ENCODE measurements at places on chromosomes 7 and 10. TPM values are rescaled to one million over a fixed set of nuclear protein-coding genes. Genes with fewer than 3 reads are reported as not detected.

CFTR gene
- not detected for total RNA-seq

YAE1 gene
- total RNA-seq = 37.6 TPM

DNA sequence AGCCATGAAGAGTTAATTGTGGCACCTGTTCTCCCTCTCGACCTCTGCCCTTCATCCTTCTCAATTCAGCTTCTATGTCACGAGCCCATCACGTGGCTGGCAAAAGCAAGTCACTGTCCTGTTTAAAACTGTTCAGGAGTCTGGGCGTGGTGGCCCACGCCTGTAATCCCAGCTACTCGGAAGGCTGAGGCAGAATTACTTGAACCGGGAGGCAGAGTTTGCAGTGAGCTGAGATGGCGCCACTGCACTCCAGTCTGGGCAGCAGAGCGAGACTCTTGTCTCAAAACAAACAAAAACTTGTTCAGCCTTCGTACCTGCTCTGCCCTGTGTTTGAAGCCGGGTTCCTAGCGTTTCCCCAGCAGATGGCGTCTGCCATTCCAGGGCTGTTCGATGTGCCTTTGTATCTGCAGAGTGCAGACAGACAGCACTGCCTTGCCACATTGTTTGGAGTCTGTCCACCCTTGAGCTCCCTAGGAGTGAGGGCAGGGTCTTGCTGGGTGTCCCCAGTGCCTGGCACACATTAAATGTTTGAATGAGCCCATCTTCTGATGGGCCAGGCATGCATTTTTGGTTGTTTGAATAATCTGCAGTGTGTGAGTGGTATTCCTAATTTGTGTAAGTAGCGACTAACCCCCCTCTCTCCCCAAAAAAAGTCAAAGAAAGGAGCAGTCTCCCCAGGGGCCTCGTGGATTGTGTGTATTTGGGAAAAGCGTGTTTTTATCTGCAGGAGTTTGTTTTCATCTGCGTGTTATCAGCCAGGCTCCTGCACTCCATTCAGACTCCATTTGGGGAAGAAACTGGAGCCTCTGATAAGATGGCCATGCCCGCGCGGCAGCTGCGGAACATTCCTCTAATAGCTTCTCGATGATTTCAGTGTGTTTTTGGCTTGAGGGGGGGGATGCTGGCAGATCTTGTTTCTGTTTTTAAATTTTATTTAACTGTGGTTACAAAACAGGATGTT, 61.2 kb downstream of the DNAJB6 start:
- peaks cover 26% of the 10 kb centered on the region for H3K36me3 ChIP-seq
- H3K4me1 ChIP-seq = peaks cover 18% of the 10 kb centered on the region
- peak overlapping the region; percentile 40 for H3K27ac ChIP-seq
- H3K27me3 ChIP-seq = no peaks in the 10 kb centered on the region

DNA sequence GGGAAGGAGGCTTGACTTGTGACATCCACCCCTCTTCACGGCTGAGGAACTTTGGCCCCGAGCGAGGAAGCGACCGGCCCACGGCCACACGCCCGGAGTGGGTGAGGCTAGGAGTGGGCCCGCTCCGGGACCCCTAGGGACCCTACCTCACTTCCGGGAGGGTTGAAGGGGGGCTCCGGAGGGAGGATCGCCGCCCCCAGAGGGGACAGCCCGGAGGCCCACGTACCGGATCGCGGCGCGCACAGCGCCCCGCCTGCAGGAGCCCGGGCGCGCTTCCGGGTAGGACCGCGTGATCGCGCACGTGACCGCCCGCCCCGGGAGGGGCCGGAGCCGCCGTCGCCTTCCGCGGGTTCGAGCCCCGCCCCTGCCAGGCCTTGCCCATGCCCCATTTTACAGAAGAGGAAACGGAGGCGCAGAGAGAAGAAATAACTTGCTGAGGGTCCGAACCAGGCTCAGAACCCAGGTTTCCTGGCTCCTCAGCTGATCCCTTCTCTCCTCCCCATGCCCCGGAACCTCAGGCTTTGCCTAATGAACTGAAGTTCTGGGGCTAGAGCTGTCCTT, at the start of gene HPS1:
Gene HPS1 (minus strand): TSS at position 275 of the 561 bp plus-strand sequence. CDS start 3,695 bp downstream, outside the sequence.
- peaks cover 18% of the 10 kb centered on the region for H3K27me3 ChIP-seq
- DNase-seq = peak; percentile 57
- H3K4me3 ChIP-seq = peak within 1 kb of the TSS; percentile 88
- peaks cover 16% of the 10 kb centered on the region for H3K4me1 ChIP-seq
- peak within 1 kb of the TSS; percentile 76 for H3K27ac ChIP-seq
- peaks cover 20% of the 10 kb centered on the region for H3K36me3 ChIP-seq
